Mucosa of gallbladder (tissue), 1 donor: ENCODE measurements at places on chromosomes 5 and 9. TPM values are rescaled to one million over a fixed set of nuclear protein-coding genes. Genes with fewer than 3 reads are reported as not detected.

GRCh38 chr5:54844905-54845566 lies 140.4 kb downstream of the ESM1 start:
- no peak for DNase-seq

- DNase-seq: no peak
Measured at GRCh38 chr5:153523211-153523610, 32.7 kb downstream of the GRIA1 start.

- DNase-seq: no peak
Measured at GRCh38 chr5:32889078-32889477, 178.0 kb downstream of the NPR3 start.

GRCh38 chr5:9020996-9021395 lies 524.9 kb downstream of the SEMA5A start:
- DNase-seq: no peak

DNA sequence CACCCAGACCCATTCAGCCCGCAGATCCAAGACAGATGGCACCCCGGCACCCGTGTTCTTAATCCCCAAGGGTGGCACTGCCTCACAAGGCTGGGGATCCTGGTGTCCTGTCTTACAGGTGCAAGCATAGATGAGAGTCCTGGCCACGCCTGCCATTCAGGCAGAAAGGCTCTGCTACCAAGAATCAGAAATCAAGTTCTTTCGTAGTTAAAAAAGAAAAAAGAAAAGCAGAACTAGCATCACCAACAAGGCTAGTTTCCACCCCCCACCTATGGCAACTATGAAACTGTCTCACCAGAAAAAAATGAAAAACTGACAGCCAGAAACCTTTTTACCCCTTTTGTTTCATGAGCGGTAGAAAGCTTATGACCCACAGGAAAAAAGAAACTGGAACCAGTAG lies 170.4 kb downstream of the SYK start:
- DNase-seq: no peak

DNA sequence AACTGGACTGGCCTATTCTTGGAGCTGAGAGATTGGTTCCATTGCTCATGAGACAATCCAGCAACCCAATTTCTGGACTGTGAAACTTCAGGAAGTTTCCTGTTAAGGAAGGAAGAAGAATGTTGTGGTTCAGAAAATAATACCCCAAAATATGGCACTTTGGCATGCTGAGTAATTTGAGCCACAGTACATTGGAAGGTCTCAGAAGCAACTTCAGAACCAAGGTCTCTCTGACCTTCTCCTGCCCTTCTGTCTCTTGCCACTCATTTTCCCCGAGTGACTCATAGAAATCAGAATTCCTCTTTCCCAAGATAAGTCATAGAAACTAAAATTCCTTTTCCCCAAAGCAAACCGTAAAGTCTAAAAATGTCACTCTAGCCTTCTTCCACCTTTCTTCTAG lies 1366.1 kb downstream of the PTPRD start:
- no peak for DNase-seq

DNA sequence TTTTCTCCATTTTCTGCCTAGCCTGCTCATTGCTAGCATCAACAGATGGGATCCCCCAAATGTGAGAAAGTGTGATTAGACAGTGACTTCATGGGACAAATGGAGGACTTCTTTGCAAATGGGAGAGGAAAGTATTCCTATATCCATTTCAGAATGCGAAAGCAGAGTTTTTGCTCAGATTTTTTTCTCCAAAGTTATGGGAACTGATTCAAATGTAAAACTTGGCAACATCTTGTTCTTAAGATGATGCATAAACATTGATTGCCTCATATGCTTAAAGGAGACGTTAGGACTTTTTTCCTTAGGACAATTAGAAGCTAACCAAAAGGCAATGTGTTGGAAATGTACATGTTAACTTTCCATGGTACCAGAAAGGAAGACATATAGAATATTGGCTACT lies 704.3 kb upstream of the ZNF608 start:
- no peak for DNase-seq

DNA sequence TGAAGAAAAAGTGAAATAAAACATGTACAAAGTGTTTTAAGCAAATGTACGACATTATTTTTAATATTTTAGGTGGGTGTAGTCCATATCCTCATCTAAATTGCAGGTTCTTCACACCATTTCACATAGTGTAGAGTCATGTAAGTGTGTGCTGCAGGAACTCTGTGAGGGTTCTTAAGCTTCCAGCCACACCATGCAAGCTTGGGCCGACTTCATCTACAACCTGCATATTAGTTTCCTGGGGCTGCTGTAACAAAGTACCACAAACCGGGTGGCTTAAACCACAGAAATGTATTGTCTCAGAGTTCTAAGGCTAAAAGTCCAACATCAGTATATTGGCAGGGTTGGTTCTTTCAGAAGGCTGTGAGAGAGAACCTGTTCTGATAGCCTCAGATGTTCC lies 10.2 kb downstream of the PAM start:
- no peak for DNase-seq

DNA sequence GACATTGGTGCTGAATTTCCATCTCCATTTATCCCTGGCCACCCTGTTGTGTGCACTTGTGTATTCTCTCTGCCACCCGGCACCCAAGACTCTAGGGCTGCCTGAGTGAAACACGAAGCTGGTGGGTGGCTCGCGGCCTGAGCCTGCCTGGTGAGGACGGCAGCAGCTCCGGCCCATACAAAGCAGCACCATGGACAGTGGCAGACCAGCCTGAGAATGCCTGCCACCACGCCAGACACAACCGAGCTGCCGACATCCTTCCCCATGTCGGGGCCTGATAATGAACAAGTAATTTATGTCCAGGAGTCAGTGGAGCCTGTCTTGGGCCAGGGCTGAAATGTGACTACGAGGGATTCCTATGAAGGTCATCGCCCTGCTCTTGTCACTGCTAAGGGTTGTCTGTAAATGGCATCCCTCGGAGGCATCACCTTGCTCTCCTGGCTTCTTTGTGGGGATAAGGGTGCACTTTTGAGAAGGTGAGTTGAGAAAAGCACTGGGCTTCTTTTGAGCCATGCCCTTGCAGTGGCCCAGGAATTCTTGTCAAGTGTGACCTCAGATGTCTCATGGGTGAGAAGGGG lies 175.7 kb downstream of the MELK start:
- DNase-seq: peak; percentile 44

GRCh38 chr5:103587185-103587748 lies 24.7 kb upstream of the NUDT12 start:
- DNase-seq: no peak

- DNase-seq: no peak
Measured at GRCh38 chr9:28031521-28032267, 458.4 kb upstream of the C9orf72 start.

DNA sequence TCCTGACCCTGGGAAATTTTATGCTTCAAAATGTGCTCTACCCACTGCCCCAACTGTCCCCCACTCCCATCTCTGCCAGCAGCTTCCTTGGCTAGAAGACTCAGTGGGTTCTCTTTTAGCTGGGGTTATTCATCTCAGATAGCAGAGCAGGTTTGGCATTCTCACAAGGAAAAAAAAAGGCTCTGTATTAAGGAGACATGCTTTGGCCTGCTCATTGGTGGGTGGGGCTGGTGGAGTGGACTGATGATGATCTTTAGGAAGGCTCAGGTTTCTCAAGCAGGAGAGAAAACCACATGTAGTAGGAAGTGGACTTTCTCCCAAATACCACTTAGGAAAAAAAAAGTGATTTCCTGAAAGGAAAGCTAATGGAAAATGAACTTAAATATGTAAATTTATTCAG lies 279.2 kb upstream of the ZNF462 start:
- DNase-seq: no peak

- no peak for DNase-seq
Measured at GRCh38 chr5:166758151-166758550, 1533.3 kb upstream of the WWC1 start.

- no peak for DNase-seq
Measured at GRCh38 chr9:136726631-136727191, 14.3 kb downstream of the DIPK1B start.

- no peak for DNase-seq
Measured at GRCh38 chr5:111743988-111744387, 13.0 kb downstream of the NREP start.

DNA sequence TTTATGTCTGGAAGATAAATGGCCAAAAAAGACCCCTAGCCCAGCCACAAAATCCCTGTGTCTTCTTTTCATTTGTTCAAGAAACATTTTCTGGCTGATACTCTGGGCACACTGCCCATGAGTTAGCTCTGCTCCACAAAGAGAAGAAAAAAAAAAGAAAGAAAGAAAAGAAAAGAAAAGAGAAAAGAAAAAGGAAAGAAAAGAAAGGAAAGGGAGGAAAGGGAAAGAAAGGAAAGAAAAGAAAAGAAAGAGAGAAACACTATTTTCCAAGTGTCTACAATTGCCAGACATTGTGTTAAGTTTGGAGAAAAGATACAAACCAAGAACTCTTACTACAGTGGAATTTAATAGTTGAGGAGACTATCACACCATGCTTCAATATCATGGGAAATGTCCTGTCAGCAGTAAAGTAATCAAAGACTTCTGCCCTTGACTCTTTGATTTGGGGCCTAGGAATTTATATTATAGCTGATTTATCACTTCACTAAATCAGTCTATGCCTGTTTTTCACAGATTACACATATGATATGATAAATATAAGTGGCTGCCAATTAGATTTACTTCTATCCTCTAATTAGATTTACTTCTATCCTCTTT lies 3.0 kb downstream of the TRMO start:
- no peak for DNase-seq

GRCh38 chr9:108631496-108632285 lies 224.1 kb downstream of the ACTL7B start:
- no peak for DNase-seq

- DNase-seq: no peak
Measured at GRCh38 chr9:96027251-96028131, 152.0 kb downstream of the ERCC6L2 start.

- DNase-seq: no peak
Measured at GRCh38 chr9:90611568-90611967, 31.1 kb downstream of the DIRAS2 start.

DNA sequence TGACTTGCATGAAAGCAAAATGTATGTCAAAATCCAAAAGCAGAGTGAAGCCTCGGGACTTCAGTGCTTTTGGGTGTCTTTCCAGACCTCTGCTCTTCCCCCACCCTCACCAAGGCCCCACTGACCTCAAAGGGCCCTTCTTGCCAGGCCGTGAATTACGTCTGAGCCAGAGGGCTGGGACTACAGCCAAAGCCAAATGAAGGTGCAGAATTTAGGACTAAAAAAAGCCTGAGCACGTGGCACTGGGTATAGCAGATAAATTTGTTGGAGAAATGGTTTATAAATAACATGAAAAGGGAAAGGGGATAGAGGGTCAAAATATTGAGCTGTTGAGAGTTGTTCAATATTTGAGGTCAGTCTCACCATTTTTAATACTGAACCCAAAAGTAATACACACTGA lies 163.4 kb downstream of the GHR start:
- DNase-seq: no peak

GRCh38 chr9:131349522-131349880 lies 44.4 kb upstream of the PRRC2B start:
- no peak for DNase-seq

DNA sequence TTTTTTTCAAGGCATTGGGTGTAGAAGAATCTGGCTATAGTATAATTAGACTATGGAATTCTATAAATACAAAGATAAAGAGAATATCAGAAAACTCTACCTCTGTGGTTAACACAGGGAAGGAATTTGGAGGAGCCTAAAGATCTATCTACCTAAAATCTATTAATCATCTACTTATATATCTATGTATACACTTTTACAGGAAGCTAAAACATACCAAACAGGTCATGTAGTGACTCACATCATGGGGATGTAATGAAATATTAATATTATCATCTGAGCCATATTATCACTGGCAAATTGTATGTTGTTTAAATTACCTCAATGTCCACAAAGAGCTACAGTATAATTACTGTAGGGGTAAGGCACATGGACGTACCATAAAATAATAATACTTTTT lies 1748.2 kb downstream of the EFNA5 start:
- no peak for DNase-seq

The C5orf58 gene
- 0.52 TPM for total RNA-seq

The ADAMTS16 gene
- 0.78 TPM for total RNA-seq

The NSG2 gene
- total RNA-seq: 0.81 TPM

The SPATA31D4 gene
- not detected for total RNA-seq

The UBLCP1 gene
- 18.7 TPM for total RNA-seq

The AHRR gene
- 3.5 TPM for total RNA-seq

The ZMYND19 gene
- total RNA-seq: 22.2 TPM

The PCDHGA10 gene
- 6.2 TPM for total RNA-seq

The ZSWIM6 gene
- 23.5 TPM for total RNA-seq

The TRIP13 gene
- 0.92 TPM for total RNA-seq

The EIF4E1B gene
- total RNA-seq: not detected

The TLE1 gene
- total RNA-seq: 70.1 TPM

The SGCD gene
- 10.6 TPM for total RNA-seq

The CCNJL gene
- 1.3 TPM for total RNA-seq

The HACD4 gene
- 2.8 TPM for total RNA-seq
